Colonic mucosa (tissue), 4 donors: ENCODE measurements at places on chromosomes 6 and 20. TPM values are rescaled to one million over a fixed set of nuclear protein-coding genes. Genes with fewer than 3 reads are reported as not detected.

GRCh38 chr6:33677143-33677660, 34.3 kb downstream of the UQCC2 start:
- H3K27ac ChIP-seq, result no peak overlapping the region
- DNase-seq, result no peak
- no peaks in the 10 kb centered on the region for H3K4me1 ChIP-seq
- H3K4me3 ChIP-seq, result no peak overlapping the region
- peaks cover 21% of the 10 kb centered on the region for H3K36me3 ChIP-seq

GRCh38 chr6:40735121-40735520, 148.0 kb upstream of the LRFN2 start:
- DNase-seq, result no peak
- no peak overlapping the region for H3K27ac ChIP-seq
- H3K4me3 ChIP-seq, result no peak overlapping the region
- no peaks in the 10 kb centered on the region for H3K36me3 ChIP-seq
- no peaks in the 10 kb centered on the region for H3K4me1 ChIP-seq

- no peak overlapping the region for H3K4me3 ChIP-seq
- H3K36me3 ChIP-seq, result no peaks in the 10 kb centered on the region
- H3K4me1 ChIP-seq, result no peaks in the 10 kb centered on the region
- no peak for DNase-seq
- no peaks in the 10 kb centered on the region for H3K27me3 ChIP-seq
Measured at GRCh38 chr20:33773412-33774089, 37.6 kb upstream of the CHMP4B start.

DNA sequence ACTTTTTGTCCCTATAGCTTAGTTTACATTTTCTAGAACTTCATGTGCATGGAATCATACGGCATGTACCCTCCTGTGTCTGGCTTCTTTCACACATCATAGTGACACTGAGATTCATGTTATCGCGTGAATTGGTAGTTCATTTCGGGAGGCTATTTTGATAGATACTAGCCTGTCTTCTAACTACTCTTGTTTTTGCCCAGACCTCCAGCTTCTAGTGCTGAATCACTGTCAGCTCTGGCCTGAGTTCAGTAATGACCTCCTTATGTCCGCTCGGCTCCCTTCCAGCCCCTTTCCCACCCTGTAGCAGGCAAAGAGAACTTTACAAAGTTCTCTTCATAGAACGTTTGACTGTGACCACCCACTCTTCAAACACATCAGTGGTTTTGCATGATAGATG, 14.1 kb downstream of the MYBL2 start:
- no peak overlapping the region for H3K4me3 ChIP-seq
- H3K27me3 ChIP-seq, result no peaks in the 10 kb centered on the region
- no peaks in the 10 kb centered on the region for H3K36me3 ChIP-seq
- no peak overlapping the region for H3K27ac ChIP-seq

DNA sequence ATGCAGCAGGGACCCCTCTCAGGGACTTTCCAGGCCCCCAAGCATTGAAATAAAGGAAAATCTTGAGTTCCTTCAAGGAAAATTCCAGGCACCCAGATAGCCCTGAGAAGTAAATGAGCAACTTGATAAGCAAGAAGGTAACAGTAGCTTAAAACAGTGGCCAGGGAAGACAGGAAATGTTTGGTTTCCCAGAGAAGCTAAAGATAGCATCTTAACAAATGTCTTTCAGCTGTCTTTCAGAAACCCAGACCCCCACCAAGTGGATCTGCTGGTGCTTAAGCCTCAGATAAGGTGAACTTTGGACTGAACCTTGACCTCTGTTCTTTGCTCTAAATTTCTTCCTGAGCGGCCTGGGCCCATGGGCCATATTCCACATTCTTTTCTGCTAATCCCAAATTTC, 117.8 kb upstream of the CST7 start:
- H3K27me3 ChIP-seq, result no peaks in the 10 kb centered on the region
- H3K27ac ChIP-seq, result no peak overlapping the region
- no peaks in the 10 kb centered on the region for H3K36me3 ChIP-seq
- DNase-seq, result no peak

GRCh38 chr20:36519012-36519719, 22.2 kb upstream of the MYL9 start:
- H3K4me1 ChIP-seq, result no peaks in the 10 kb centered on the region
- H3K4me3 ChIP-seq, result no peak overlapping the region
- H3K27ac ChIP-seq, result no peak overlapping the region
- no peak for DNase-seq
- H3K27me3 ChIP-seq, result no peaks in the 10 kb centered on the region
- H3K36me3 ChIP-seq, result peaks cover 4% of the 10 kb centered on the region

DNA sequence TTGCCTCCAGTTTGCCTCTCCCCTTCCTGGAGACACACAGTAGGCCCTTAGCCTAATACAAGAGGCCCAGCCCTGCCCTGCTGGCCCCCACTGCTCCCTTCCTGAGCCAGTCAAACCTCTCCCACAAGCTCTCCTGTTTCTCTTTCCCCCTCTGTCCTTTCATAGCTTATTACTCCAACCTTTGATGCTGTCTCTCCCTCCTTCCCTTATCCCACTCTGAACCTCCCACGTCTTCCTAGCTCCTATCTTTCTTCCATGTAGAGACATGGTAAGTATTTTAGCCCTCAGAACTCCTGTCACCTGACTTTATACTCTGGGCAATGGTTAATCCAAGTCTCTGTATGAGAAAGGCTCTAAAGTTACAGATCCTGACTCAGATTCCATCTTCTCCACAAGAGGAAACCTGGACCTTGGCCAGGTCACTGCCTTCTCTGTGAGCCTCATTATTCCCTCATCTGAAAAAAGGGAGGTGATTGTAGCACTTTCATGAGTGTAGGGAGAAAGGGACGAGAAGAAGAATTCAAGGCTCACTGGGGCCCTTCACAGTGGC, 6.7 kb downstream of the TGIF2 start:
- no peaks in the 10 kb centered on the region for H3K27me3 ChIP-seq
- no peak for DNase-seq
- no peaks in the 10 kb centered on the region for H3K36me3 ChIP-seq
- H3K4me3 ChIP-seq, result no peak overlapping the region
- H3K4me1 ChIP-seq, result no peaks in the 10 kb centered on the region

DNA sequence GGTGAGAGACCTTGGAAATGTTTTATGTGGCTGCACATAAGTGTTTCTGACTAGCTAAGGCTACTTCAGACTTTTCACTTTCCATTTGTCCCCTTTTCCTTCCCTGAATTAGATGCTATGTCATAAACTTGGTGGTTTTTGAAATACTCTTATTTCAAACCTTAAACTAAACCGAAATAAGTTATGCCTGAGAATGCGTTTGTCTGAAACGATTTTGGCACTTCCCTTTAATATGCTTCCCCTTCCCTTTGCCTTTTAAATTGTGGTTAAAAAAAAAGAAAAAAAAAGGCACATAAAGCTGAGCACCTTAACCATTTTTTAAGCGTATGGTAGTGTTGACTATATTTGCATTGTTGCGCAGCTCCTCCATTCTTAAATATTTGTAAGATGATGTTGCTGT, 14.3 kb downstream of the ZNF451 start:
- DNase-seq, result no peak
- H3K27ac ChIP-seq, result no peak overlapping the region
- H3K27me3 ChIP-seq, result no peaks in the 10 kb centered on the region

DNA sequence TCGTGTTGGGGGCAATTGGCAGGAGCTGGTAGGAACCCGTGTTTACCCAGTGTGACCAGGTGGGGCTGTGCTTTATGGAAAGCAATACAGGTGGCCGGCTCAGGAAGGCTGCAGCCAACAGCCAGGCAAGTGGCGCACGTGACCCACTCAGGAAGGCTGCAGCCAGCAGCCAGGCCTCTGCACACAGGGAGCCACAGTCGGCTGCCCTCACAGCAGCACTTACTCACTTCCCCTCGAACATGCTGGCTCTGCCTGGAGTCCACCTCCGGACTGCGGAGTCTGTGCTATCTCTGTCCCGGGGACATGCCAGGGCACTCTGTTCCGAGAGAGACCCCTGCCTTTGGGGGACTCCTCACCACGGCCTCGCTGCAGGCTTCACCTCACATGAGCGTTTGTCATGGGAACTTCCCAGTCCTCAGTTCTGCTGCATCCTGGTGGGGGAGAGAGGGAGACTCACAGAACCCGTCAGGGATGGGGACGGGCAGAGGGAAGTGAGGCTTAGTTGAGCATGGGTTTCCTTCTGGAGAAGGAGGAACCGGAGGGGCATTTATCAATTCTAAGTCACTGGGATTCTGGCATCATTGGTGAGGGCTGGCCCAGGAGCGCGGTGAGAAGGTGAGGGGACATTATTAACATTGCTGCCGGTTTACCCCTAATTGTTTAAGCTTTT, 76.8 kb downstream of the TTLL2 start:
- no peaks in the 10 kb centered on the region for H3K27me3 ChIP-seq
- peak; percentile 75 for DNase-seq
- H3K36me3 ChIP-seq, result no peaks in the 10 kb centered on the region
- H3K4me1 ChIP-seq, result peaks cover 4% of the 10 kb centered on the region
- no peak overlapping the region for H3K4me3 ChIP-seq

GRCh38 chr20:14344746-14345145, 7.3 kb upstream of the FLRT3 start:
- no peaks in the 10 kb centered on the region for H3K27me3 ChIP-seq
- H3K4me1 ChIP-seq, result no peaks in the 10 kb centered on the region
- no peak for DNase-seq
- H3K4me3 ChIP-seq, result no peak overlapping the region
- H3K27ac ChIP-seq, result no peak overlapping the region

GRCh38 chr6:68628161-68628560, 6.9 kb upstream of the ADGRB3 start:
- no peaks in the 10 kb centered on the region for H3K36me3 ChIP-seq
- no peak for DNase-seq
- no peak overlapping the region for H3K27ac ChIP-seq
- no peaks in the 10 kb centered on the region for H3K4me1 ChIP-seq

DNA sequence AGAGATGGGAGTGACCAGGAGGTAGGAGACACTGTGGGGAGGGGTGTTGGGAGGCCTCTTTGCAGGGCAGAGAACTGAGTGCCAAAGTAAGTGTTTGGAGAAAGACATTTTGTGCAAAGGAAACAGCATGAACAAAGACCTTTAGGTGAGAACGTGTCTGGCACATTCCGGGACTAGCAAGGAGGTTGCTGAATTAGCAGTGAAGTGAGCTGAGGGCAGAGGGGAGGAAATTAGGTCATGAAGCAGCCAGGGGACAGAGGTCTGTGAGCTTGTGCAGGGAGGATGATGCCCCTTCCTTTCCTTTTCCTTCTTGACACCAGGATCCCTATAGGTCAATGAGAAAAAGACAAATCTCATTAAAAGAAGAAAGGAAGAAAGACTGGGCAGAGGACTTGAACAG, 21.4 kb upstream of the AHCY start:
- no peaks in the 10 kb centered on the region for H3K36me3 ChIP-seq
- H3K4me3 ChIP-seq, result no peak overlapping the region
- no peak for DNase-seq
- no peaks in the 10 kb centered on the region for H3K4me1 ChIP-seq
- H3K27me3 ChIP-seq, result no peaks in the 10 kb centered on the region

- H3K27ac ChIP-seq, result peak overlapping the region; percentile 84
- DNase-seq, result no peak
Measured at GRCh38 chr6:136963259-136963658, 41.2 kb downstream of the SLC35D3 start.

DNA sequence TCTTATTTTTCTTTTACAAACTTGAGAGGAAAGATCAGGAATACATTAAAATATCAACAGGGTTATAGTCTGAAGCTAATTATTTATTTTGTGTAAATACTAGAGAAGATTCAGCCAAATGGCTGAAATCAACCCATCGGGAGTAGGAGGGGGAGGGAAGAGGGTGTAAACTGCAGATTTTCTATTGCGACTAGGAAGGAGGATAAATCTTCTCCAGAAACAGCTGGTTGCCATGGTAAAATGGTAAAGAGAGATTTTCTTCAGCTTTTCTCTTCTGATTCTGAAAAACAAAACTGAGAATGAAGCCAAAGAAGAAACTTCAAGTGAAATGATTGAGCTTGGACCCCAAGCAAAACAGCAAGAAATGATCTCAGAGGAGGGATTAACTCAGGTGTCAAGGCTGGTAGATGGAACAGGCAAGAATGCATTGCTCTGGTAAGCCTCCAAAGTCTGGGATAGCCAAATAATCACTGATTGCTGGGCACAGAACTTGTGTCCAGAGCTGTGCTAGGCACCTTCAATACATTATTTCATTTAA, 193.5 kb upstream of the SPTLC3 start:
- H3K4me1 ChIP-seq, result no peaks in the 10 kb centered on the region
- H3K27me3 ChIP-seq, result no peaks in the 10 kb centered on the region
- DNase-seq, result no peak
- no peaks in the 10 kb centered on the region for H3K36me3 ChIP-seq

DNA sequence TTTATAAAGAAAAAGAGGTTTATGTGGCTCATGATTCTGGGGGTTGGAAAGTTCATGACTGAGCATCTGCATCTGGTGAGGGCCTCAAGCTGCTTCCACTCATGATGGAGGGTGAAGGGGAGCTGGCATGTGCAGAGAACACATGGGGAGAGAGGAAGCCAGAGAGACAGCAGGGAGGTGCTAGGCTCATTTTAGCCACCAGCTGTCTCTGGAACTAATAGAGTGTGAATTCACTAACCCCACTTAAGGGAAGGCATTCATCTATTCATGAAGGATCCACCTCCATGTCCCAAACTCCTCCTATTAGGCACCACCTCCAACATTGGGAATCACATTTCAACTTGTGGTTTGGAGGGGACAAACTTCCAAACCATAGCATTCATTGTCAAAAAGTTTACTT, 137.3 kb upstream of the PMEPA1 start:
- no peak overlapping the region for H3K27ac ChIP-seq
- H3K4me3 ChIP-seq, result no peak overlapping the region
- H3K27me3 ChIP-seq, result no peaks in the 10 kb centered on the region
- H3K36me3 ChIP-seq, result no peaks in the 10 kb centered on the region

DNA sequence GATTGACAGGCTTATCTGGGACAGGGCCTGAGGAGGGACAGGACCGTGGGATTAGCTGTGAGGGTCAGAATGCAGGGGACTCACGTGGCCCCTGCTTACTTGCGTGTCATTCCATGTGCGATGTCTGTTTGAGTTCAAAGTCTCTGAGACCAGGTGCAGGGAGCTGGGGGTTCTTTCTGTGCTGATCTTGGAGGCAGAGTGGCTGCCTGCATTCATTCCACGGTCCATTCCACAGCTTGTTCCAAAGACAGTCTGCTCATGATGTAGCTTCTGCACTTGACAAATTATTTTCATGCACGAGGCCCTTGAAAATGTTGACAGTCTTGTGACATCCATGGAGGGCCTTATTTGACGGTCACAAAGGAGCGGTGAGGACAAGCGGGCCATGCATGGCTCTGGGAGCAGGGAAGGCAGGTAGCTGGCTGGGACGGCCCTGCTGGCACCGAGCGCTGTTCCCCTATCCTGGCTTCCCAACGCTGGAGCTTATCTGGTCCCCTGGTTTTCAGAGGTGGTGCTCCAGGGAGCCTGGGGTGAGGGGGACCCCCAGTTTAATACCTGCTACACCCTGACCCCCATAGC, 156.3 kb upstream of the RNF24 start:
- no peaks in the 10 kb centered on the region for H3K27me3 ChIP-seq
- H3K27ac ChIP-seq, result no peak overlapping the region
- no peak for DNase-seq
- H3K36me3 ChIP-seq, result no peaks in the 10 kb centered on the region
- H3K4me1 ChIP-seq, result peaks cover 7% of the 10 kb centered on the region

FAM83B gene
- 62.8 TPM for total RNA-seq

LY6G6D gene
- not detected for total RNA-seq

DPPA5 gene
- total RNA-seq, result not detected

RAD21L1 gene
- total RNA-seq, result not detected

C20orf202 gene
- total RNA-seq, result 0.19 TPM

POPDC3 gene
- 0.24 TPM for total RNA-seq

LKAAEAR1 gene
- not detected for total RNA-seq
